Activated naive CD8-positive, alpha-beta T cell treated with anti-CD3 and anti-CD28 coated beads for 36 hours (primary cell): ENCODE measurements at places on chromosomes 4 and X. TPM values are rescaled to one million over a fixed set of nuclear protein-coding genes. Genes with fewer than 3 reads are reported as not detected.

BMPR1B gene
- not detected for total RNA-seq

DNA sequence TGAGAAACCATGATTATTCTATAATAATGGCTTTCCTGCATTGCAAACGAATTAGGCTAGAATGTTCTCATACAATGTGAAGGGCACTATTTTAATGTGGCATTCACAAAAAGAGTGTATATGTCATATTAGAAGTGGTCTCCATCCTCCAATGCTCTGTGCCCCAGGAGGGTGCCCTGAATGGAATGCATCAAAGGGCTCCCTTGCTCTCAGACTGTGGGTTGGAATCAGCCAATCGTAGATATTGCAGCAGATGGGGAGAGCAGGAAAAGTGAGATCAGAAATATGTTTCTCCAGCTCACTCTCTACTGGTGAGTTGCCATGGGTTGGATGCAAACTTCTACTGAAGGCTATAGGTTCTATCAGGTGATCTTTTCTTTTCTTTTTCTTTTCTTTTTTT, 11.9 kb upstream of the NSUN7 start:
- DNase-seq, result no peak
- H3K36me3 ChIP-seq, result no peaks in the 10 kb centered on the region
- peaks cover 13% of the 10 kb centered on the region for H3K27me3 ChIP-seq

- no peaks in the 10 kb centered on the region for H3K4me1 ChIP-seq
- DNase-seq, result no peak
- H3K27ac ChIP-seq, result no peak overlapping the region
- no peaks in the 10 kb centered on the region for H3K27me3 ChIP-seq
Observed at GRCh38 chrX:10367406-10367805, 210.6 kb downstream of the CLCN4 start.

DNA sequence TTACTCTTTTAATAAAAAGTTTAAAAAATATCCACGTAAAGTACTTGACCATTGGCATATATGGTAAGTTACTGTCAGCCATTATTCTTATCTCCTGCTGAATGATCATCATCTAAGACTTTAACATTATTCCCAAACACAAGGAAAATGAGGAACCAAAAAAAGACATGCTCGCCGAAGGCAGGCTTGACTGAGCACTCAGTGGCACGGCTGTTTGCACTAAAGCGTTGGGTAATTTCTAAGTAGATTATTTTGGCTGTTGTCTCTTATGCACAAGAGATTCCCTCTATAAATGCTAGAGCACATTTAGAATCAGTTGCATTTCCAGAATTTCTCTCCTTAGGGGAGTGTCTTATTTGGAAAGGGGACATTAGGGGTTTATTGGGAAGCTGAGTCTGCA, 82.8 kb downstream of the CHRNA9 start:
- DNase-seq, result no peak
- H3K27me3 ChIP-seq, result no peaks in the 10 kb centered on the region
- no peak overlapping the region for H3K4me3 ChIP-seq
- no peak overlapping the region for H3K27ac ChIP-seq
- peaks cover 4% of the 10 kb centered on the region for H3K36me3 ChIP-seq
- peaks cover 2% of the 10 kb centered on the region for H3K4me1 ChIP-seq

- H3K4me1 ChIP-seq, result peaks cover 26% of the 10 kb centered on the region
- no peaks in the 10 kb centered on the region for H3K27me3 ChIP-seq
- no peak overlapping the region for H3K27ac ChIP-seq
- no peak overlapping the region for H3K4me3 ChIP-seq
- DNase-seq, result no peak
Observed at GRCh38 chr4:101236097-101236496, 111.2 kb downstream of the PPP3CA start.

GRCh38 chrX:112662559-112663427, 16.9 kb downstream of the LHFPL1 start:
- H3K4me1 ChIP-seq, result no peaks in the 10 kb centered on the region
- DNase-seq, result no peak
- no peaks in the 10 kb centered on the region for H3K27me3 ChIP-seq

GRCh38 chrX:106932960-106933537, 12.8 kb downstream of the CLDN2 start:
- peaks cover 2% of the 10 kb centered on the region for H3K4me1 ChIP-seq
- no peak for DNase-seq
- H3K27me3 ChIP-seq, result no peaks in the 10 kb centered on the region
- H3K36me3 ChIP-seq, result no peaks in the 10 kb centered on the region
- no peak overlapping the region for H3K27ac ChIP-seq

GRCh38 chr4:85446141-85446861, 28.6 kb upstream of the ARHGAP24 start:
- peaks cover 3% of the 10 kb centered on the region for H3K27me3 ChIP-seq
- no peak for DNase-seq

DNA sequence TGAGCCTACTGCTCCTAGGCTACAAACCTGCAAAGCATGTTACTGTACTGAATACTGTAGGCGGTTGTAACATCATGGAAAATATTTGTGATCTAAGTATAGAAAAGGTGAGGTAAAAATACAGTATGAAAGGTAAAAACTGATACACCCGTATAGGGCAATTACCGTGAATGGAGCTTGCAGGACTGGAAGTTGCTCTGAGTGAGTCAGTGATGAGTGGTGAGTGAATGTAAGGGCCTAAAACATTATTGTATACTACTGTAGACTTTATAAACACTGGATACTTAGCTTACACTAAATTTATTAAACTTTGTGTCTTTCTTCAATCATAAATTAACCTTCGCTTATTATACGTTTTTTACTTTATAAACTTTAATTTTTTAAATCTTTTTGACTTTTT, 3.7 kb downstream of the KIF4A start:
- peaks cover 4% of the 10 kb centered on the region for H3K36me3 ChIP-seq
- H3K27me3 ChIP-seq, result no peaks in the 10 kb centered on the region
- H3K4me1 ChIP-seq, result peaks cover 9% of the 10 kb centered on the region
- no peak overlapping the region for H3K27ac ChIP-seq
- H3K4me3 ChIP-seq, result no peak overlapping the region
- no peak for DNase-seq

- H3K4me1 ChIP-seq, result peaks cover 7% of the 10 kb centered on the region
- no peak overlapping the region for H3K4me3 ChIP-seq
- no peak overlapping the region for H3K27ac ChIP-seq
- no peaks in the 10 kb centered on the region for H3K36me3 ChIP-seq
- no peaks in the 10 kb centered on the region for H3K27me3 ChIP-seq
Observed at GRCh38 chr4:8115916-8116315, 42.7 kb downstream of the ABLIM2 start.

DNA sequence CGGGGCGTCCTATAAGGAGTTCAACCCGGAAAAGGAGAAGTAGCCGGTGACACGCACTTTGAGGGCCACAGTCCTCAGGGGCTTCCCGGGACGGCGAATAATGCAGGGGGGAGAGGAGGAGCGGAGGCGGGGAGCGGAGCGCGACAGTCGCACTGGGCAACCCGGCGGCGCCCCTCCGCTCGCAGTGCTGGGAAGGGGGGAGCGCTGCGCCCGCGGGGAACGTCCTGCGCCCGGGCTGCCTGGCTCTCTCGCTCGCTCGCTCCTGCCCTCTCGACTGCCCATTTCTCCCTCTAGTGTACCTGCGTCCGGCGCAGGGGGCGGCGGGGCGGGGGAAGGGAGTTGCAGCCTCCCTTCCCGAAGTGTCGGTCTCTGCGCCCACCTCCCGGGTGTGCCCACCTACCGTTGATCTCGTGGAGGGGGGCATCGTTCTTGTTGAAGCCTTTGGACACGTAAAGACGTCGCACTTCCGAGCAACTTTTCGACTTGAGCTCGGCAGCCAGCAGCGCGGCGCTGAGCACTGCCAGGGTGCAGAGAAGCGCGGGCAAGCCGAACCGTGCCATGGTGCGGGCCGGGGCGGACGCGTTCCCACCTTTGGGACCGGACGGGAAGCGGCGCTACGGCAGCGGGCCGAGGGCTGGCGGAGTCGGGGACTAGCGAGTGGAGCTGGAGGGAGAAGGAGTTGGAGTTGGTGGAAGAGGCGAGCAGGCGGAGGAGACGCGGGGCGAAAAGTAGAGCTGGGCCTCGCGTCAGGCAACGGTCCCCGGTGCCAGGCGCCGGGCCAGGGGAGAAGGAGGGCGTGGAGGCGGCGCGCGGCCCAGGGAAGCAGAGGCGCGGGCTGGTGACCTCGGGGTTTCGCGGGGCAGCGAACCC, 648 bp downstream of the GPC4 start:
- peaks cover 62% of the 10 kb centered on the region for H3K27me3 ChIP-seq
- peak overlapping the region; percentile 70 for H3K4me3 ChIP-seq
- no peaks in the 10 kb centered on the region for H3K36me3 ChIP-seq
- no peak for DNase-seq
- no peak overlapping the region for H3K27ac ChIP-seq

MAGEA2B gene
- not detected for total RNA-seq

GRCh38 chr4:46870411-46870810, 38.6 kb downstream of the COX7B2 start:
- no peak overlapping the region for H3K4me3 ChIP-seq
- no peak for DNase-seq
- no peaks in the 10 kb centered on the region for H3K27me3 ChIP-seq
- no peak overlapping the region for H3K27ac ChIP-seq
- no peaks in the 10 kb centered on the region for H3K4me1 ChIP-seq

SERTM2 gene
- not detected for total RNA-seq

DNA sequence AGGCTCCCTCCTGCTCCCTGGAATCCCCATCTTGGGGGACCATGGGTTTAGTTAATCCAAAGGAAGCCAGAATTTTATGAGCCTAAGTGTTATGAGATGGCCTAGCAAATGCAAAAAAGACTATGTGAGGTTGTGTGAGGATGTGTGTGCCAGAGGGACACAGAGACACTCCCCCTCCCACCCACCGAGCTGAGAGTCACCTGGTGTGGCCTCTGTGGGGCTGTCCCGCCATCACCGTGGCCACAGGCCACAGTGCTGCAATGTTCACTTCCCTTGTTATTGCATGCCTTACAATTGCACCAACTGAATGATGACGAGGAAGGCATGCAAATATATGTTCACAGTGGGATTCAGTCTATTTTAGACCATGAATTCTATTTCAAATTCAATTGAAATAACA, 601 bp upstream of the FGFBP2 start:
- peaks cover 36% of the 10 kb centered on the region for H3K4me1 ChIP-seq
- H3K27me3 ChIP-seq, result no peaks in the 10 kb centered on the region
- H3K27ac ChIP-seq, result peak overlapping the region; percentile 91

KCND1 gene
- total RNA-seq, result 1.2 TPM

- H3K36me3 ChIP-seq, result peaks cover 39% of the 10 kb centered on the region
- DNase-seq, result no peak
- no peak overlapping the region for H3K27ac ChIP-seq
- H3K27me3 ChIP-seq, result no peaks in the 10 kb centered on the region
Observed at GRCh38 chr4:173272996-173273395, 61.2 kb downstream of the HMGB2 start.

DNA sequence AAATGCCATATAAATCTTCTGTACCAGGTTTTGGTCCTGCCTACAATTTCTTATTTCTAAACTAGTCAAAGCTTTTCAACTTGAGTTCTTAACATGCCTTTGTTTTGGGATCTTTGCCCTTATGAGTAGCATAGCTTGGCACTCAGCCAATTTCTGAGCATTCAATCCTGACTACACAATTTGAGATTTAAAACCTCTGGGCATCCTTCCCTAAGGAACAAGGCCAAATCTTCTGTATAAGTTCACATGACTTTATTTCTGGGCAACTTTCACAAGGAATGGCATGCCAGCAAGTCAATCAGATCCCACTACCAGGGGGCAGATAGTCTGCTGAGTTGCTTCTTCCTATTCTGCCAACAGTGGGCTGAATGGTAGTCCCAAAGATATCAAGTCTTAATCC, 254.2 kb downstream of the ADAMTS3 start:
- no peak overlapping the region for H3K4me3 ChIP-seq
- no peak overlapping the region for H3K27ac ChIP-seq
- peaks cover 5% of the 10 kb centered on the region for H3K27me3 ChIP-seq

DNA sequence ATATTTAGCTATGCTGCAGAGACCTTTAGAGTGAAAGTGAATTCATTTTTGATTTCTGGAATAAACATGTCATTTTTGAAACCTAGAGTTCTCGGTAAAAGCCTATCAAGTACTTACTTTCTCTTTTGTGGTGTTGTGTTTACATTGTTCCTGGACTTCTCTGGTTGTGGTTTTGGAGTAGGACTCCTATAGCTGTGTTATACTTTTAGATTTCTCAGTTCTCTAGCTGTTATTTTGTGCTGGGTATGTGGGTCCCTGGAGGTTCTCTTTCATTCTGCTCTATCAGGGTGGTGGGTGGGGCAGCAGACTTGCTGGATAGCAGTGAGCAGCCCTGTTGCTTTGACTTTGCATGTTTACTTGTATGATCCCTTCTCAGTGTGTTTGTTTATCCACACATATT, 25.6 kb upstream of the MSMO1 start:
- peaks cover 19% of the 10 kb centered on the region for H3K36me3 ChIP-seq
- H3K27me3 ChIP-seq, result no peaks in the 10 kb centered on the region
- DNase-seq, result peak; percentile 4
- peak overlapping the region; percentile 80 for H3K27ac ChIP-seq
- H3K4me3 ChIP-seq, result peak overlapping the region; percentile 71

DNA sequence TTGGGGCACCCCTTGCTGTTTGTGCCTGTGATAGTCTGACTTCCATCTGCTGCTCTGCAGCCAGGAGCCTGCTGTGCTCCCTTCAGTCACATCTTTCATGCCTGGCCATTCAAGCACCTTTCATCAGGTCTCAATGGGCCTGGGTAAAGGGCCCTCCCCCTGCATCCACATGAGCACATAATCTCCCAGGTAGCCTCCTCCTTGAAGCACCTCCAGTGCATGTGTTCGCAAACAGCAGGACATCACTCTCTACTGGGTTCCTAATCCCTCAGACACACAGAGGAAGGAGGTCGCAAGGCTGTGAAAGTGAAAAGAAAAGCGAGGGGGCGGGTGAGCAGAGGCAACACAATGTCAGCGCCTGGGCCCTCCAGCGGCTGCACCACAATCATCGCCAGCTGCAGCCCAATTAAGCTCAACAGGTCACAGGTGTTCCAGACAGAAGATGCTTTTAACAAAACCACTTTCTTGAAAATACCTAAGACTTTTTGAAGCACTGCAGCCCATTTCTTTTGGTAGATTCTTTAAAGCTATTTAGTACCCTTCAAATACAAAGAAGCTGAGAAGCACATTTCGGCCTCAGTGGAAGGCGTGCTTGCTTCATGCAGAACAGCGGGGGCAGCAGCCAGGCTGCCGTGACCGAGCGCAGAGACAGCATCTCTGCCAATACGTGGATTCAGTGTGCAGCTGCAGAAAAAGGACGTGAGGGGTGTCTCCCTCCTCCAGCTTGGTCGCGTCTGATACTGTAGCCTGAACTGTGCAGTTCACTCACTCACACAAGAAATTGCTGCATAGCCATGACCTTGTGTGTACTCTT, 92.2 kb upstream of the SPRY1 start:
- H3K27ac ChIP-seq, result peak overlapping the region; percentile 42
- no peak overlapping the region for H3K4me3 ChIP-seq
- H3K4me1 ChIP-seq, result peaks cover 7% of the 10 kb centered on the region
- peak; percentile 9 for DNase-seq
- no peaks in the 10 kb centered on the region for H3K27me3 ChIP-seq
- peaks cover 22% of the 10 kb centered on the region for H3K36me3 ChIP-seq

DNA sequence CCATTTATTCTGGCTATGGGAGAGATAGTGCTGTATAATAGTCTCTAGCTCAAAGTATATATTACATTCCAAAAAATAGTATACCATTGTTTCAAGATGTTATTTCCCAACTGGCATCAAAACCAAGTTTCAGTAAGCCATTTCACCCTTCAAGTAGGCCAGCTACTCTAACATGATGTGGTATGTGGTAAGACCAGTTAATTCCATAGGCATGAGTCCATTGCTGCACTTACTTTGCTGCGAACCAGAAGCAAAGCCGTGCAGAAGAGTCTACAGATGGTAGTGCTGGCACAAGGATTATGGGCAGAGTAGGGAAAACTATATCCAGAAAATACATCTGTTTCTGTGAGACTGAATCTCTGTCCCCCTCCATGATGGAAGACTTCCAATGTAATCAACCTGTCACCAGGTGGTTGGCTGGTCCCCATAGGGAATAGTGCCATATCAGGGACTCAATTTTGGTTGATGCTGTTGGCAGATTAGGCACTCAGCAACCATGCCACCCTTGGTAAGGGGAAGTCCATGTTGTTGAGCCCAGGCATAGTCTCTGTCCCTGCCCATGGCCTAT, 49.8 kb upstream of the HSD17B10 start:
- no peaks in the 10 kb centered on the region for H3K36me3 ChIP-seq
- H3K4me3 ChIP-seq, result no peak overlapping the region
- peaks cover 6% of the 10 kb centered on the region for H3K27me3 ChIP-seq
